Stomach (tissue), 19 donors: ENCODE measurements at places on chromosomes 12 and 14. TPM values are rescaled to one million over a fixed set of nuclear protein-coding genes. Genes with fewer than 3 reads are reported as not detected.

GON7 gene
- total RNA-seq = 3.2 TPM

DNA sequence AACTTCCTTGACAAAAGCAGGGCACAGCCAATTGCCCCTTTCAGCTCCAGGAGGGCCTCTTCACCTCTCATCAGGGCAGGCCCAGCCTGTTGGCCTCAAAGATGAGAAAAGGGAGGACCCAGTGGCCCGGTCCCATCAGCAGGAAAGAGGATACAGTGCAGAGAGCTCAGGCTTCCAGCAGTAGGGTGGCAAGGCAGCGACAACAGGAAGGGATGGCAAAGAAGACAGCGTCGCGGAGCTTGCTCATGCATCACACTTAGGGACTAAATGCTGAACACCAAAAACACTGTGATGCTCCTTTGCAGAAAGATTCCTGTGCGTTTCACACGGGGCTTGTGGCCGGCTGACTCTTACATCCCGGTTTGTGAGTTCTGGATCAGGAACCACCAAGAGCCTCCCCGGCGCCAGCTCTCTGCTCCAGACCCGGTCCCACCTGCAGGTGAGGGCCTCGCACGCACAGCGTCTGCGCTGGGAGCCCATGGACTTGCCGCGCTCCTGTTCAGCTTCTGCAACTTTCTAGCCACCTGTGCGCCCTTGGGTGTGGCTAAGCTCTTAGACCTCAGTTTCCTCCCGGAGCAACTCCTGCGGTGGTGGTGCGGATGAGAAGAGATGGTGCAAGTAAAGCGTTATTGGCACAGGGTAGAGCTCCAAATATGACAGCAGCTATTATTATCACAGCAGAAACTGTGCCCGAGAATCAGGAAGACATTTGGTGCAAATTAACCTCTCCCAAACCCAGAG lies 15.3 kb upstream of the BCL7A start:
- no peak for DNase-seq

DNA sequence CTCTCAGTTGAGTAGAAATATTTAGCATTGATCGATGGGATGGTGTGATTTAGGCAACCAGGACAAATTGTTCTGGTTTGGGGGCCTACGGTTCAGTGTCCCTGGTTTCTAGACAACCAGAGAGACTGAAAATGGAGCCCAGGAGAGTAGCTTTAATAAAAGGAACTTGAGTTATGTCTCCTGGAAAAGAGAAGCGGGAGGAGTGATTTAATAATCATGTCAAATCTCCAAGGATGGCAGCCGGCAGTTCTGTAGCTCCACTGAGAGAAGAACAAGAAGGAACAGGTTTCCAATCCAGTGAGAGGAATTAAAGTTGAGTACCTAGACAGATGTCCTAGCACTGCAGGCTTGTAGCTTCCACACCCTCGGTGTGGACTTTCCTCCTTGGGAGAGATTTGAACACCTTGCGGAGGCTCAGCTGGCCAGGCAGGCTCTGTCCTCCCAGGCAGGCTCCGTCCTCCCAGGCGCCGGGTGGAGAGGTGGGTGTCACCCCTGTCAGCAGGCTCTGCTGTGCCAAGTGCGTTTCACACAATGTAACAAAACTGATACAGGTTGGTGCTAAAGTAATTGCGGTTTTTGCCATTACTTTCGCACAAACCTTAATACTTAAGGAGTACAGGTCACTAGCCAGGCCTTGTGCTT lies 45.9 kb downstream of the SLC6A12 start:
- DNase-seq = no peak

GRCh38 chr12:130846369-130846768 lies 7.3 kb upstream of the STX2 start:
- no peak for DNase-seq

- no peak for DNase-seq
These were observed 45.3 kb downstream of the IQSEC3 start for GRCh38 chr12:111699-112493.

- no peak for DNase-seq
These were observed 17.4 kb upstream of the GCH1 start for GRCh38 chr14:54920052-54920451.

DNA sequence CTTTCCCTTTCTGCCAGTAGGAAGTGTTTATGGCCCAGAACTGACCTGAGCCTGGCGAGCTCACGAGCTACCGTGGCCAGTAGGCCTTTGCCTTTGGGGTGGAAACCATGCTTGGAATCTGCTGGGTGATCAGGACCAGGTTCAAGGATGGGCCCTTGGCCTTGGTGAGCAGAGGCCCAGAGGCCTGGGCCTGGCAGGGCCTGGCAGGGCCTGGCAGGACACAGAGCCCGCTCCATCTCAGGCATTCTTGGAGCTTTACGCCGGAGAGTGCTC lies 184.8 kb upstream of the RTL1 start:
- DNase-seq = peak; percentile 19

- peak; percentile 5 for DNase-seq
These were observed 39.7 kb downstream of the SLC8A3 start for GRCh38 chr14:70148911-70149595.

DNA sequence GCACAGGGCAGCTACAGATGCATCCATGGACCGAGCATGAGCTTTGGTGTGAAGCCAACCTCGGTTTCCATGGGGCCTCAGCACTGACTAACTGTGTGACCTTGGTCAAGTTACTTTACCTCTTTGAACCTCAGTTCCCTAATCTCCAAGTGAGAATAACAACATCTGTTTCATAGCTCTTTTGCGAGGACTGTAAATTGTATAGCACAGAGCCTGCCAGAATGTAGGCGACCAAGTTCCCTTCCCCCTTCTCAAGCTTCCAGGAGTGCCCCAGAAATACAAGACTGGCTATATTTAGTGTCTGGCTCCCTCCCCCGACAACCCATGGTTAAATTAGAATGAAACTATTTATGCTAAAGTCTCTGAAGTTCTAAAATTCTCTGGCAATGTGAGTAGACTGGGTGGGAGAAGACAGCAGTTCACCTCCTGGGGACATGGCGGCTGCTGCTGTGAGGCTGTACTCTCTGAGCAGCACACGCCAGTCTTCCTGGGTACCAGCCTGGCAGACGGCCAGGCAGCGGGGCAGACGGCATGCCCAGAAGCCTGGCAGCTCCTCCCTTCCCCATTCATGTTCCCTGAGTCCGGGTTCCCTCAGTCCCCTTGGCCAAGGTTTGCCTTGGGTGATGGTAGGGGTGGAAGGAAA lies 22.0 kb upstream of the TMED10 start:
- DNase-seq = peak; percentile 52
